Adipocyte (in vitro differentiated cells): ENCODE measurements at places on chromosomes 13 and 19.
A peak's percentile ranks its signal among the peaks of the same experiment; 100 is the strongest.

- DNase-seq, result no peak
These were observed 646 bp downstream of the ABHD8 start for GRCh38 chr19:17302391-17303166.

DNA sequence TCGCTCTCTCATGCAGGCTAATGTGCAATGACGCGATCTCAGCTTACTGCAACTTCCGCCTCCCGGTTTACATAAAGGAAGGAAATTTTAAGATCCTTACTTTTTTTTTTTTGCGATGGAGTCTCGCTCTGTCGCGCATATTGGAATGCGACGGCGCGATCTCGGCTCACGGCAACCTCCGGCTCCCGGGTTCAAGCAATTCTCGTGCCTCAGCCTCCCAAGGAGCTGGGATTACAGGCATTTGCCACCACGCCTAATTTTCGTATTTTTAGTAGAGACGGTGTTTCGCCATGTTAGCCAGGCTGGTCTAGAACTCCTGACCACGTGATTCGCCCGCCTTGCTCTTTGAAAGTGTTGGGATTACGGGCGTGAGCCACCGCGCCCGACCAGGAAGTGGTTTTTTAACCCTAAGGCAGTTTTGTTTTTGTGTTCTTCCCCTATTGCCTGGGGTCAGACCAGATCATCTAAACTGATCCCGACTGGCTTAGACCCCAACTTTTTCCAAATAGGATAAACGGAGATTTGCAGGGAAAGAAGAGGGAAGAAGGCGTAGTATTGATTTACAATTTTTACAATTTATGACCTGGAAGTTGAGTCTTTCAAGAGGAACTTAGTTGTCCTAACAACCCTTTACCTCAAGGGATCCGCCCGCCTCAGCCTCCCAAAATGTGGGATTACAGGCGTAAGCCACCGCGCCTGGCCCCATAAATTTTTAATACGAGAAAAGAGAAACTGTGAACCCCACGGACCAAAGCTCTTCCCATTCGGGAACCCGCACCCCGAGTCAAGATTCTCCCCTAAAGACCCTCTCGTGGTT, 142.0 kb downstream of the ZNF737 start:
- peak; percentile 69 for DNase-seq

GRCh38 chr13:50140581-50141374, 125.5 kb downstream of the KCNRG start:
- no peak for DNase-seq

DNA sequence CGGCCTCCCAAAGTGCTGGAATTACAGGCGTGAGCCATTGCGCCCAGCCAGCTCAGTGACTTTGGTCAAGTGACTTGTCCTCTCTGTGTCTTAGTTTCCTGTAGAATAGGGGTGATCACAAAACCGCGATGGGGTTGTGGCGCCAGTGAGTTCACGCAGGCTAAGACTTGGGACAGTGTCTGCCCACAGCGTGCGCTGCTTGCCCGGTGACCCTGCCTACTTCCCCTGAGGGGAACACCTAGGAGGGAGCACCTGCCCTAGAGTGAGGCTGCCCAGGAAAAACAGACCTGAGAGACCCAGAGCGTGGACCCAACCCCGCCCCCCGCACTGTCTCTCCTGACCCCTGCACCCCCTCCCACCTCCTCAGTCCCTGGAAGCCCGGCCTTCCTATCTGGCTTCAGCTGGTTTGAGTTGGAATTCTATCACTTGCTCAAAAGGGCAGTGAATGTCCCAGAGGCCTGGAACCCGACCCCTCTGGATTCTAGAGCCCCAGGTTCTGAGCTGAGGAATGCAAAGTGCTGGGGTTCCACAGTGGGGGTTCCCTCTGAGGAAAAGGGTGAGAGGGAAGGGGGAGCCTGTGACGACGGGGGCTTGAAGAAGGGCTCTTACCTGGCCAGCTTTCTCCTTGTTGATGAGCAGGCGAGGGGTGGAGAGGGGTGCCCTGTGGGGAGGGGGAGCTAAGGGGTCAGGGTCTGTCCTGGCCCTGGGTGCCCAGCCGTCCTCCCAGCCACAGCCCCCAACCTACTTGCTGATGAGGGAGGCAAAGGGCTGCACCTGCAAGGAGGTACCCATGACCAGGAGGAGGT, 2.2 kb upstream of the RINL start:
- no peak for DNase-seq
